Activated T-helper 2 cell treated with anti-CD3 and anti-CD28 coated beads, Interferon-gamma antibody, Interleukin-2, Interleukin-4, amounts not matched to agents 10 μg/mL and 5 μg/mL and 100 μg/mL, durations not matched to agents 14 hours and 24 hours and 36 hours (primary cell): ENCODE measurements at places on chromosomes 13 and 19. TPM values are rescaled to one million over a fixed set of nuclear protein-coding genes. Genes with fewer than 3 reads are reported as not detected.
A peak's percentile ranks its signal among the peaks of the same experiment; 100 is the strongest.

DNA sequence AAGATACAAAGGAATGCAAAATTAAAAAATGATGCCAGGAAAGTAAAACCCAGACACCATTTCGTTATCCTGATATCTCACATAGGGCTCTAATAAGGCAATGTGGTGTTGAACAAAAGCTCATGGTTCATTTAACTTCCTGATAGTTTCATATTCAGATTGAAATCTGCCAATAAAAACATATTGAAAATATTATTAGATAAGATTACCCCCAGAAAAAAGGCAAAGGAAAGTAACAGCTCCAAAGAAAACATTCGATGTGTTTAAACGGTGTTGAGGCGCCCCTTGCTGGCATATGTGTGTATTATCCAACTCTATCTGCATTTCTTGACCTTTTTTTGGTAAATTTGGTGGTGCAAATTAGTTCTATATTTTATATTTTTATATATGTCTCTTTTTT is 75.9 kb downstream of the ESD start:
- H3K36me3 ChIP-seq = peaks cover 35% of the 10 kb centered on the region
- H3K27me3 ChIP-seq = no peaks in the 10 kb centered on the region
- no peak overlapping the region for H3K27ac ChIP-seq
- H3K4me1 ChIP-seq = peaks cover 15% of the 10 kb centered on the region

DNA sequence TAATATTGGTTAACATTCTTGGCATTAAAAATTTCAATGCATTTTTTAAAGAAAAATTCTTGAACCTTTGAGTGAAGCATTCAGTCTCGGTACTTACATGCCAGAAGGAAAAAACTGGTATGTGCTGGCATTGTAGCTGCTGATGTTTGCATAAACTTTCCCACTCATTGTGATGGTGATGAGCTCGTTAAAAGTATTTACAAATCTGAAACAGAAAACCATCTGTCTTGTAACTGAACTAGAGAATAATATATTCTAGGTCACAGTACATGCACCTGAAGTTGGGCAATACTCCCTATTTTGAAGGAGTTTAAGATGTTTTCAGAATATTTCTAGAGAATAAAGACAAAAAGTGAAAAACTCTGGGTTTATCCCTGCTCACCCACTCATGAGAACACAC is 64.1 kb downstream of the SLC15A1 start:
- no peaks in the 10 kb centered on the region for H3K4me1 ChIP-seq
- no peak overlapping the region for H3K27ac ChIP-seq

KCNN4 gene
- 98.0 and 98.7 TPM in 2 replicates for total RNA-seq

- H3K27ac ChIP-seq = peak overlapping the region; percentile 81
- H3K27me3 ChIP-seq = peaks cover 3% of the 10 kb centered on the region
- no peaks in the 10 kb centered on the region for H3K36me3 ChIP-seq
- H3K4me3 ChIP-seq = peak overlapping the region; percentile 84
- peak; percentile 75 for DNase-seq
- H3K4me1 ChIP-seq = peaks cover 8% of the 10 kb centered on the region
These were observed 4.2 kb upstream of the DAND5 start for GRCh38 chr19:12965017-12965811.
